RPMI7951 (cell line): ENCODE measurements at places on chromosomes 12 and 14. TPM values are rescaled to one million over a fixed set of nuclear protein-coding genes. Genes with fewer than 3 reads are reported as not detected.

DNA sequence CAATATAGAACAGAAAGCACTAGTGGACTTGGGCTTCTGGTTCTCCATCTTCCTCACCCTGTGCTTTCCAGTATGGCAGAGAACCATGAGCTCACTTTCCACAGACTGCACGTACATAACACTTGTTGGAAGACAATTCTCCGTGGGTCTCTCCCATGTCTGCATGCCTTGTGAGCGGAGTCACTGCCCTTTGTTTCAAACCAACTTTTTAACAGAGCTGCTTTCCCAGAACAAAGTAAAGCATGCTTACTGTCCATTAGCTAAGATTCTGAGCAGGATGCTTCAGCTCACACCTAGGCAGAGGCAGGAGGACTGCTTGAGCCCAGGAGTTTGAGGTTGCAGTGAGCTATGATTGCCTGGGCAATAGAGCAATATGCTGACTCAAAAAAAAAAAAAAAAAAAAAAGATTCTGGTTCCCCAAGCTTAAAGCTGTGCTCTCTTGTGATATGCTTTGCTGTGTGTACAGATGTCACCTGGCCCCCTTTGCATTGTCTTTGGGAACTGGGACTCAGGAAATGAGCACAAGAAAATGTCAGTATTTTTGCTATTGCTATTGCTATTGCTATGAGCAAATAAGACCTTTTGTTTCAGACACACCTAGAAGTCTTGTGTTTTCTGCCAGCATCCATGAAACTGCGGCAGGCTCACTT lies 54.6 kb upstream of the PTGR2 start:
- DNase-seq, result no peak

DNA sequence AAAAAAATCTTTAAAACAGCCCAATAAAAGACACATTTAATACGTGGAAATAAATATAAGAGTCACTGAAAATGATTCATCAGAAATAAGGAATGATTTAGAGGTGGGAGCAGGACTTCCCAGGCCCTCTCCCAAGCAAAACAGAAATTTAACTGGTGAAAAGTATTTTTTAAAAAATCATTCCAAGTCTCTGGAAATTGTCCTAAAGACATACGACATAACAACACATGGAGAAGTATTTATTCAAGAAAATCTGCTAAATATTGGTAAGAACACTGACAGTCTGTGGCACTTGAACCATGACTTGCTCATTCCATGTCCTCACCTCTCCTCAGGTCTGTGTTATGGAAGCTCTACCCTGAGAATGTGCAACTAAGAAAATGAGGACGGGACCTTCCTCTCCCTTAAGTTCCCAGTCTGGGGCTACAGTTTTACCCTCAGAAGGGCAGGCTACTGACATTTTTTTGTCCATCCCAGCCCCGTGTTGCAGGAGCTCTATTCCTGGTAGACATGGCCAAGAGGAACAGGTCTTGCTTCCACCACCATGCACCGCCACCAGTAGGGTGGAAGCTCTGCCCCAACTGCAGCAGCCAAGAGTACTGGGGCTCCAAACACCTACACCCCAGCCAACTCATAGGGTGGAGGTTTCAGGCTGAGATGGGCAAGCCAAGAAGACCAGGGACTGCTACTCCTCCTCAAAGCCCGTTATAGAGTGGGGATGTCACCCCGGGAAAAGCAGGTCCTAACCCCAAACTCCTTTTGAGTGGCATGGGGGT lies 193.0 kb downstream of the CRADD start:
- DNase-seq, result no peak

DNA sequence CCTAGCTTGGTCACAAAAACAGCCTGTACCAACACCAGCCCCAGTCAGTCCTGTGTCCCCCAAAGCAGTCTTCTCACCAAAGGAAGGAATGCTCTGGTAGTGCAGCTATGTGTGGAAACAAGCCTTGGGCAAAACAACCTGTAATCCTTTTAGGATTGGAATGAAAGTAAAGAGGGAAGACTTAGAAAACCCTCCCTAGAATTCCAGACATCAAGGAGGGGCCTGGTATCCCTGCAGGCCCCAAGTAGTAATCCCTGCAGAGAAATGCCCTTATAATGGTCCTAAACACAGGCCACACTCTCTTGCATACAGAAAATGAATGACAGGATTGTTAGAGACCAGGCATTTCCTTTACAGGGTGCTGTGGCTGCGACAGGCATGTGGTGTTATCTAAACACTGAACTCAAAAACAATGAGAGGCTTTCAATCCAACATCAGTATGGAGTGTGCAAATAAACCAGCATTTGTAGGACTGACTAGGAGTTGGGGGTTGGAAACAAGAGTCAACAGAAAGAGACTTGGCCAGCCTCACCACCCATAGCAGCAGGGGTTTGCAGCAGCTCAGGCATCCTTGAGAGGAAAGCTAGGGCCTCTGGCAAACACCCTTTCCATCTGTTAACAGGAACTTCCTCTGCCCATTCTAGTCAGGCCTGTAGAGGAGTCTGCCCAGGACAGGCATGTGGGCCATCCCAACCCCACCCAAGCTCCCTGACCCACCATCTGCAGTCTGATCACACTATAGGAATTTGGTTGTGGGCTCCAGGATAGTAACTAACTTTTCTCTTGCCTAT lies 59.1 kb downstream of the DCAF5 start:
- DNase-seq, result peak; percentile 62

GRCh38 chr12:52660934-52661499 lies 9.0 kb upstream of the KRT2 start:
- DNase-seq, result no peak

- no peak for DNase-seq
Measured at GRCh38 chr12:4939418-4940023, 29.8 kb downstream of the KCNA1 start.

DNA sequence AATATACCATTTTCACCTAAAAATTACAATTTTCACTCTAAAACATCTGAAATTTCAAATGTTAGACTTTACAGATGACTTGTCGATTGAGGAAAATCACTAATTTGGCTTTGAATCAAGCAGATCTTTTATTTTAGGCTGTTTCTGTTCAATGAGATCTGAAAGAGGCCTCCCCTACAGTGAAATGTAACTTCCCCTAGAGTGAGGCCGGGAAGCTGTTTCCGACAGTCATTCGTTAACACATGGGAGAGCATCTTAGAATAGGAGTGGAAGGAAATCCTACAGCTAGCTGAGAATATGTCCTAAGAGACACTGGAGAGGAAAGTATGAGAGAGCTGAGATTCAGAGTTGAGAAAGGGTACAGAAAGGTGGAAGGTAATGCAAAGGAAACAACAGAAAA lies 5.7 kb upstream of the C14orf93 start:
- no peak for DNase-seq

DNA sequence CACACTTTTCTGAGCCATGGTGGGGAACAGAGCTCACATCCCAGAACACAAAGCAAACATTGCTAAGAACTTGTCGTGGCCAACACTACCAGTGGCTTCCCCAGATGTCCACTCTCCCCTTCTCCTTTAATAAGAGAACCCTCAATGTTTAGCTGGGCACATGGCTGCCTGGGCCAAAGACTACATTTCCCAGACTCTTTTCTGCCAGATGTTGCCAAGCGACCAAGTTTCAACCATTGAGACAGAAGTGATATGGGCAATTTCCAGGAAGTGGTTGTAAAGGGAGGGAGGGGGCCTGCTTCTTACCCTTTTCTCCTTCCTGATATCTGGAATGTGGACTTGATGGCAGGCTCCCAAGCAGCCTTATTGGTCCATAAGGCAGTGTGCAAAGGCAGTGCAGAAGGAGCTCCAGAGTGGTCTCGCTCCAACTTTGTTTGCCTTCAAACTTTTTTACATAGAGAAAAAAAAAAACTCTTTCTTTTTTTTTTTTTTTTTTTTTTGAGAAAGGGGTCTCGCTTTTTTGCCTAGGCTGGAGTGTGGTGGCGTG lies 24.9 kb upstream of the JDP2 start:
- no peak for DNase-seq

GRCh38 chr12:111598637-111599452 lies at the start of gene ATXN2:
ATXN2 (minus strand) TSS chr12:111599315; CDS start chr12:111599034, 281 bp downstream.
- peak; percentile 69 for DNase-seq

DNA sequence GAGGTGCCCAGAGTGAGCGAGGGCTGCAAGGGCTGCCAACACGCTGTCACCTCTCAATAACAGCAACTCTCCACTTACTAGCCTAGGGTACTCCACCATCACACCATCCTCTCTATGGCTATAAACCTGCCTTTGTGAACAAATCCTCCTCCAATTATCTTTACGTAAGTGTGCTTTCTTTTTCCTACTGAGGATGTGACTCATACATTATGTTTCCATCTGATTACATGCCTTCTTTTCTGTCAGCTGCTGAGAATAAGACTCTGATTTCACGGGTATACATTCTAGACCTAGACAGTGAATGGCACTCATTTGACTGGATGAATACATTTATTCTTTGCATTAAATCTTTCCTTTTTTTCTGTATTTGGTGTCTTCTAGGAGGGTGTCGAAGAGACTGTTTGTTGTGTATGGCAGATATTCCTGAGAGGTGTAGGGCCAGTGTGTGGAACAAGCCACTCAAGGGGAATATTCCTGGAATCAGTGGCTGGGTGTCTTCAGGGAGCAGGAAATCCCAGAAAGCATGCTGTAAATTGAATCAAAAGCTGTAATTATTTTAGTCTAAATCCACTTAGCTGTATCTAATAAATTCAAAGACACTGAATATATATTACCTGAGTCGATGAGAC lies 327.3 kb upstream of the TMTC1 start:
- DNase-seq, result peak; percentile 63

- DNase-seq, result peak; percentile 5
Measured at GRCh38 chr12:33628087-33628486, 188.5 kb upstream of the SYT10 start.

- peak; percentile 93 for DNase-seq
Measured at GRCh38 chr12:65720136-65721130, 103.8 kb upstream of the HMGA2 start.

DNA sequence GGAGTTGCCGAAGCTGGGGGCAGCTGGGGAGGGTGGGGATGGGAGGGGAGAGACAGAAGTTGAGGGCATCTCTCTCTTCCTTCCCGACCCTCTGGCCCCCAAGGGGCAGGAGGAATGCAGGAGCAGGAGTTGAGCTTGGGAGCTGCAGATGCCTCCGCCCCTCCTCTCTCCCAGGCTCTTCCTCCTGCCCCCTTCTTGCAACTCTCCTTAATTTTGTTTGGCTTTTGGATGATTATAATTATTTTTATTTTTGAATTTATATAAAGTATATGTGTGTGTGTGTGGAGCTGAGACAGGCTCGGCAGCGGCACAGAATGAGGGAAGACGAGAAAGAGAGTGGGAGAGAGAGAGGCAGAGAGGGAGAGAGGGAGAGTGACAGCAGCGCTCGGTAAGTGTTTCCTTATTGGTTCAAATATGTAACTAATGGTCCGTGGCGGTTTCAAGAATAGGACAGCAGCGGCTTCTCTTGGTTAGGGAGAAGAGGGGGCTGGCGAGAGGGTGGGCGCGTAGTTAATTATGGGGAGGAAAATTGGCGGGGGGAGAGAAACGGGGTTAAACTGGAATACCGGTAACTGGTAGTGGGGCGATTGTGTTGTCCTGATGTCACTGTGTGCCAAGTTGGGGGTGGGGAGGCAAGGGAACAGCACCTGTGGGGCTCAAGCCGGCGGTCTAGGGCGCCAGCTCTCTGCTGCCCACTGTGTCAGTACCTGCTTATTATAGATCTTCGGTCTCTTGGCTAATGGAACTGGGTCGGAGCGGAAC lies 8.4 kb downstream of the HOXC8 start:
- DNase-seq, result peak; percentile 50

GRCh38 chr12:45256721-45257120 lies 40.8 kb downstream of the ANO6 start:
- no peak for DNase-seq

DNA sequence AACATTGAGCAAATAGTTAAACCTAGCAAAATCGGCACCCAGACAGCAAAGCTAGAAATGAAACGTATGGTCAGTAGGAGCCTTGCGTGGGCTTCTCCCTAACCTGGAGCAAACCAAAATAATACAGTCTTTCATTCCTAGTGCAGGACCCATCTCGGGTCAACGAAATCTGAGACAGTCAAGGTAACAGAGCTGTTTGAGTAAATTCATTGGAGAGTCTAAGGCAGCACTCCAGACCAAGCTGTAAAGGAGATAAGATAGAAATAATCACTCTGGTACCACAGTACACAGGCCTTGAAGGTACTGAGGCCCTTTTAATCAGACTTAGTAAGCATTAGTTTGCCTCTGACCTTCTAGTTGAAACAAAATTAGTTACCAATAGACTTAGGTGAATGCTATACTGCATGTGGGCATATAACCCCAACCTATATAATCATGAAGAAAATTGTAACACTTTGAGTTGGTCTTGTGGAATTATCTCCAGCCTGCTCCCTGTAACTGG lies 54.4 kb upstream of the BICD1 start:
- DNase-seq, result no peak

DNA sequence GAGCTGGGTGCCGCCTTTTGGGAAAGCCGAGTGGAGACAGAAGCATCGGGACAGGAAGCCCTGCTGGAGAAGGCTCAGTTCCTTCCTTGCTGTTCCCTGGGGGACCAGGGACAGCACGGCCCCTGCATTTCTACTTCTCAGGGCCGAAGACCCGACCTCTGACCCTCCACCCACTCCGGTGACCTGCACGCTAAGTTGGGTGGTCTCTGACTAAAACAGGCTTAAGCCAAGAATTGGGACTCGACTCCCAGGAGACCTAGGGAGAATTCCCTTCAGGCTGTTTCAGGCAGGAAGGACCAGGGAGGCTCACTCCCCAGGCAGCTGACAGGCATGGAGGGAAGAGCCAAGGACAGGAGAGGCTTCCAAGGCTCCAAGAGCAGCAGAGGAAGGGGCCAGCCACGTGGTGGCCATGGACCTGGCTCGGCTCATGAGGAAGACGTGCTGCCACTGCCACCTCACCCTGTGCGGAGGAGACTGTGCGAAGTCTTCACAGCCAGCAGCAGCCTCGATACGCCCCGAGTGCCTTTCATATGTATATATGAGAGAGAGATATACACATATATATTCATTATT lies 43.9 kb downstream of the DCAF4 start:
- DNase-seq, result no peak

GRCh38 chr12:97643924-97644323 lies 181.3 kb downstream of the RMST start:
- no peak for DNase-seq

- no peak for DNase-seq
Measured at GRCh38 chr12:89673603-89674002, 35.0 kb downstream of the ATP2B1 start.

Gene HOXC4
- total RNA-seq, result 2.5 and 4.7 TPM in 2 replicates

Gene NFATC4
- total RNA-seq, result 10.6 and 13.1 TPM in 2 replicates

Gene OR6C3
- total RNA-seq, result not detected in 2 replicates

Gene KRT82
- not detected in 2 replicates for total RNA-seq

Gene PPP4R4
- 0.36 and 0.39 TPM in 2 replicates for total RNA-seq

Gene ZFYVE1
- 7.3 and 8.1 TPM in 2 replicates for total RNA-seq

Gene CLEC14A
- total RNA-seq, result not detected in 2 replicates

Gene SIX6
- total RNA-seq, result not detected in 2 replicates

Gene NR1H4
- not detected in 2 replicates for total RNA-seq

Gene IAPP
- total RNA-seq, result not detected in 2 replicates

Gene CCDC60
- not detected in 2 replicates for total RNA-seq

Gene KRT2
- not detected in 2 replicates for total RNA-seq

Gene MBD6
- total RNA-seq, result 1.7 and 2.1 TPM in 2 replicates

Gene SIRT4
- total RNA-seq, result 1.9 and 2.2 TPM in 2 replicates
